ENCODE measurements at places on chromosomes 2 and 18.

- DNase-seq, result no peak
These were observed 116.2 kb downstream of the RIF1 start for GRCh38 chr2:151525821-151526373.

GRCh38 chr18:78151234-78151633 is 828.4 kb upstream of the SALL3 start:
- DNase-seq, result no peak

DNA sequence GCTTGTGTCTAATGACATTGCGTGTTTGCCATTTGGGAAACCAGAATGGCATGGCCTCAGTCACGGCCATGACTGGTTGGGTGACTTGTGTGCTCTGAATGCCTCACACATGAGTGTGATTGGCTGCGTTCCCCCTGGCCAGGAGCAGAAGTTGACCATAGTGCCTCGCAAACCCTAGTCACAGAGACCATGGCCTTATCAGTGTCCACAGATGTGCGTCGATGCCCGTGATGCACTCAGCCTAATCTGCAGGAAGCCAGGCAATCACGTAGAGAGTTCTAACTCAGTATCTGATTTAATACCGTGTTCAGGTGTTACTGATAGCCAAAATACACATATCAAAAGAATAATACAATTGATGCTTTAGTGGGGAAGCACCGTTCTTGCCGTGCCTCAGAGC is 64.0 kb downstream of the BOLA3 start:
- no peak for DNase-seq

DNA sequence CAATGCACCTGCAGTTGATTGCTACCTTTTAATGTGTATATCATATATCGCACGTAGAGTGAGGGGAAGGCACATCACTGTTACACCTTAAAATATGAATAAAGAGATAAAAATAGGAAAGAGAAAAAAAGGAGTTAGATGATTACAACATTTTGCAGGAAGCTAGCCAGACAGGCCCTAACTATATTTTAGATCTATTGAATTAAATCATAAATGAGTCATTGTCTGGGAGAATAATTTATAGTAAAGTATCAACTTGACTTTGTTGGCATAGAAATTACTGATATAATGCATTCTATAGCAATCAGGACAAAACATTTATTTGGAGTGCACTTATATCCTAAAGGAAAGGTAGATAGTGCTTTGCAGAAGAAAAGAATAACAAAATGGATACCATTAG is 384.9 kb upstream of the NXPH2 start:
- no peak for DNase-seq

DNA sequence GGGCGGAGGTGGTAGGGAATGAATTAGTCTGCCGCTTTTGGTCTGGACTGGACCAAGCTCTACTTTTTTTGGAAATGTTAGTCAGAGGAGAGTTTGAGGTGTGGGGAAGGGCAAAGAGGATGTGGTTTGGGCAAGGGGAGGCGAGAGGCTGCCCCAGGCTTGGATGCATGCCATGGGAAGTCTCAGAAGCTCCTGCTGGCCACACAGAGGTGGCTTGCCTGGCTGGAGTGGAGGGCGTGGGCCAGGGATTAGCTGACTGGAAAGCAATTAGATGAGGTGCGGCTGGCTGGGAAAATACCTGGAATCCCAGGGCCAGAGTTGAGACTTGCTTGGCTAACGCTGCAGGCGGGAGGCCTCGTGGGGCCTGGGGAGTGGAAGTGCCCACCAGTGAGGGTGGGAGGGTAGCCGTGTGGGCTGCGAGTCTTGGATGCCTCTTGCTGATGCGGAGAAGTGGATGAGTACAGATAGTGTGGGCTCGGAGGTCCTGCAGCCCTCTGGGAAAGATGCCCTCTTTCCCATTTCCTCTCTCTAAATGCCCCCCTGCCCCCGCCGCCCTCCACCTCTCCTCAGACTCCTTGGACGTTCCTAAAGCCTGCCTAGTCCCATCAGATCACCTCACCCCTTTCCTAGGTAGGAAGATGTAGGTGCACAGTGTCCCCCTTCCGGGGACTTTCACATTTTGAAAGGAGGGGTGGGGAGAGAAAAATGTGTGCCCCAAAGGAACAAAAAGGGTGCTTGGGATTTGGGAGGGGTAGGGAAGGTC is 117.6 kb downstream of the SMAD7 start:
- DNase-seq, result peak; percentile 97

GRCh38 chr2:181523756-181524155 is 66.6 kb downstream of the ITGA4 start:
- no peak for DNase-seq

GRCh38 chr2:148932536-148932935 is 57.5 kb downstream of the KIF5C start:
- no peak for DNase-seq

GRCh38 chr2:23301136-23301535 is 83.8 kb upstream of the KLHL29 start:
- no peak for DNase-seq

- DNase-seq, result no peak
These were observed 181.3 kb downstream of the SEPTIN10 start for GRCh38 chr2:109432421-109432820.

DNA sequence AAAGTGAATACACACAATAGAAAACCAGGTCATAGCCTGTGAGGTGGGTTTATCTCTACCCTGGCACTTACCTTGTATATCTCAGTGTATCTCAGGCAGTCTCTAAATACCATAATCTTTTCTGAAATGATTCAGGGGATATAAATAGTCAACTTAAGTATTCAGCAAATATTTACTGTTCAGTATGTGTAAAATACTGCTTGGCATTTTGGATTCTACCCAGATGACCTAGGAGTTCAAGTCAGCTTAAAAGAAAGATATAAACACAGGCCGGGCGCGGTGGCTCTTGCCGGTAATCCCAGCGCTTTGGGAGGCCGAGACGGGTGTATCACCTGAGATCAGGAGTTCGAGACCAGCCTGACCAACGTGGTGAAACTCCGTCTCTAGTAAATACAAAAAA is 23.8 kb downstream of the GRHL1 start:
- DNase-seq, result no peak

DNA sequence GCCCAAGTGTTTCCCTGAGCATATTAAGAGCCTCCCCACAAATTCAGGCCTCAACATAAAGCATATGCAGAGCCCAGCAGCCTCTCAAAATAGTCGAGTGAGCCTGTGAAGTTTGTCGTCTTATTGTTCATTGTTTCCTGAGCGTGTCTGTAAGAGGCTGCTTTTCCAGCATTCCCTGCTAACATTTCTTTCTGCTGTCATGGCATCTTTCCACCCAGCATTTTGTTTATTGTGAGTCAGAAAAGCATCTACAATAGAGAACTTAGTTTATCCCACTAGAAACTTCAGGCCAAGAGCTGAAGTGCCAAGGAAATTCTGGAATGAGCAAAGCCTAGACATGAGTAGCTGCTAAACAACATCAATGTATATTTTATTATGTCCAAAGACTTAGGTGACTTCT is 46.3 kb upstream of the STAM2 start:
- DNase-seq, result no peak

- DNase-seq, result no peak
These were observed 87.9 kb downstream of the BCL2L11 start for GRCh38 chr2:111208639-111209038.

DNA sequence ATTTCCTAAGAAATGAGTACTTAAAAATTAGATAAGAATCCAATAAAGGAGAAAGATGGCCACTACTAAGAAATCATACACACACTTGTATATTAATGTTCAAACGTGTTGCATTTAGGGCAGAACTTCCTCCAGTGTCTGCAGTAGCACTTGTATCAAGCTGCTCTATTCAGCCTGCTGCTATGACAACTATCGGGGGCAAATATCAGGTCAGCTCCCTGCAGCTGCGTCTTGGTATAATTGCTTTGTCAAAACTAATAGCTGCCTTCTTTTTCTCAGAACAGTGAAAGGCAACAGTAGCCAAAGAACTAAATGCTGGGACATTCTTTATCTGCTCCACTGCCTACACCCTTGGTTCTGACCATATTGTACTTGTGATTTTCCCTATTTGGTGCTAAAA is 300.7 kb downstream of the NOL4 start:
- no peak for DNase-seq

DNA sequence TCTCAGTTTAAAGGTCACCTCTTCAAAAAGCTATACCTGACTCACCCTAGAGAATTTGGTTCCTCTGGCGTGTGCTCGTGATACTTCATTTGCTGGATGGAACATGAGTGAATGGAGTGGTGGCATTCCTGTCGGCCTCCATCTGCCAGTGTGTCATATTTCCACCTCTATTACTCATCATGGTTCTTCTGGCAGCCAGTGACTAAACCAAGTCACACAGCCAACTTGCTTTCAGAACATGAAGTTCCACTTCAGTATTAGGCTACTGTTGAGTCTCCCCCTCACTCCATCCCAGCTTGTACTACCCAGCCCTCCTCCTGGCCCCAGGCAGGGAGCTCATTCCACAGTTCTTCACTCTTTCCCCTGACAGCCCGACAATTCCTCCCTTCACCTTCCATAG is 169.8 kb downstream of the MREG start:
- DNase-seq, result peak; percentile 85

DNA sequence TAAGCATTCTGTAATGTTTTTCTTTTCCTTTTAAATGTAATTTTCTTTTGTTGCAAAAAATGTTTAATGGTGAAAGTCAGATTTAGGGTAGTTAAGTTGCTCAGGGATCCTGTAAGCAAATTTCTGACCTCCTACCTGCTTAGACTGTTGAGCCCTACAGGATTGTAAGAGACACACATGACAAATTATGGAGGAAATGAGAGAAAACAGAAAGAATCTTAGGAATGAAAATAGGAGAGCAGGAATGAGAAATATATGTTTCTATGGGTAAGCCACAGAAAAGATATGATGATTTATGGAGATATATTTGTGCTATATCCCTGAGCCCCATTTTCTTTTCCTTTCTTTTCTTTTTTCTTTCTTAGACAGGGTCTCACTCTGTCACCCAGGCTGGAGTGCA is 28.3 kb downstream of the CYBRD1 start:
- DNase-seq, result no peak

DNA sequence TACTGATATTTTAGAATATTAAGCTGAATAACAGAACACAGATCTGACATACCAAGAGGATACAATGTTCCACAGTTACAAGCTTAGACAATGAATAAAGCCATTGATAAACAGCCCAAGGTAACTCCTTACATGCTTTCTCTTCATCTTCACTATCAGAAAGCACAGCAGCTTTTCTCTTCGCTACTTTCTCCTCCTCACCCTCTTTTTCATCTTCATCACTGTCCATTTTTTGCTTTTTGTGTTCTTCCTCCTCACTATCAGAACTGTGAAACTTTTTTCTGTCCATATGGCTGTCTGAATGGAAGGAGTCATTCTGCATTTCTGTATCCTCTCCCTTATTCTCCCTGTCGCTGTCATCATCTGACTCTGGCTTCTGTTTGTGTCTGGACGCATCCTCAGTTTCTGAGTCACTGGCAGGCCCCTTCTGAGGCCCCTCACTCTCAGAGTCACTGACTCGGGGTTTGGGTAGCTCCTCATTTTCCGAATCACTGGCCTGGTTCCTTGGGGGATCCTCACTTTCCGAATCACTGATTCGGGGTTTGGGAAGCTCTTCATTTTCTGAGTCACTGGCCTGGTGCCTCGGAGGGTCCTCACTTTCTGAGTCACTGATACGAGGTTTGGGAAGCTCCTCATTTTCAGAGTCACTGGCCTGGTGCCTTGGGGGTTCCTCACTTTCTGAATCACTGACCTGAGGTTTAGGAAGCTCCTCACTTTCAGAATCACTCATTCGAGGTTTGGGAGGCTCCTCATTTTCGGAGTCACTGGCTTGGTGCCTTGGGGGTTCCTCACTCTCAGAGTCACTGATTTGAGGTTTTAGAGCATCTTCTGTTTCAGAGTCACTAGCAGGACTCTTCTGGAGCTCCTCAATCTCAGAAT is 21.5 kb downstream of the IWS1 start:
- DNase-seq, result no peak

GRCh38 chr2:86037141-86037794 is 68.4 kb downstream of the POLR1A start:
- peak; percentile 67 for DNase-seq

GRCh38 chr2:42239811-42240210 is 70.7 kb downstream of the EML4 start:
- no peak for DNase-seq

DNA sequence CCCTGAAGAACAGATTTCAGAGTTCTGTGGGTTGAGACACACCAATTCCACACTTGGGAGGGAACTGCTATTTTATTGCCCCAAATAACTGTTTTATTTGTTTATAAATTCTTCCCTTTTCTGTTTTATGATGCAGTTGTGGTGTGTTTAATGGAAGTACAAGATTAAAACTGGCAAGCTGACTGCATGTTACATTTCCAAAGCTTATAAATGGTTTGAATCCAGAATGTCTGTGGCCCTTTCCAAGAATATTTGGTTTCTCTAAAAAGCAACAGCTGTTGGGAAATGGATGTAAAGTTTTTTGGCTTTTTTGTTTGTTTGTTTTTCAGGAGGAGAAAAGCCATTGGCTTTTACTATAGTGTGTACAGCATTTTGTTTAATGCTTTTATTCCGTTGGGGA is 234.5 kb downstream of the MTX2 start:
- no peak for DNase-seq

GRCh38 chr2:241298673-241299072 is 16.8 kb downstream of the HDLBP start:
- DNase-seq, result no peak

DNA sequence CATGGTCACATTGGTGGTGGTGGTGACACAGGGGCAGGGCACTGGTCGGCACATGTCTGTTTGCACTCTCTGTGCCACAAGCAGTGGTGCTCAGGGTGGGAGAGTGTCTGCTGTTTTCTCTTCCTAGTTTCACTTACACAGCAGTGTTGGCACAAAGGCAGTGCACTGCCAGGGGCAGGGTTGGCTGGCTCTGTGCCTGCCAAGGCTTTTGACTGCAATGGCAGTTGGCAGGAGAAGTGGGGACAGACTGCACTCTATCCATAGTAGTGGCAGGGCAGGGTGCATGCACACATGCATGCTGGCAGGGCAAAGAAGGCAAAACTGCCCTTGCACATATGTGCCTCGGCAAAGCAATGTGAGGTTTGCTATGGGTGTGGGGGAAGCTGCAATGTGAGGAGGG is 635.9 kb downstream of the SUCLG1 start:
- no peak for DNase-seq

GRCh38 chr2:206890926-206891325 is 48.4 kb upstream of the CPO start:
- no peak for DNase-seq

DNA sequence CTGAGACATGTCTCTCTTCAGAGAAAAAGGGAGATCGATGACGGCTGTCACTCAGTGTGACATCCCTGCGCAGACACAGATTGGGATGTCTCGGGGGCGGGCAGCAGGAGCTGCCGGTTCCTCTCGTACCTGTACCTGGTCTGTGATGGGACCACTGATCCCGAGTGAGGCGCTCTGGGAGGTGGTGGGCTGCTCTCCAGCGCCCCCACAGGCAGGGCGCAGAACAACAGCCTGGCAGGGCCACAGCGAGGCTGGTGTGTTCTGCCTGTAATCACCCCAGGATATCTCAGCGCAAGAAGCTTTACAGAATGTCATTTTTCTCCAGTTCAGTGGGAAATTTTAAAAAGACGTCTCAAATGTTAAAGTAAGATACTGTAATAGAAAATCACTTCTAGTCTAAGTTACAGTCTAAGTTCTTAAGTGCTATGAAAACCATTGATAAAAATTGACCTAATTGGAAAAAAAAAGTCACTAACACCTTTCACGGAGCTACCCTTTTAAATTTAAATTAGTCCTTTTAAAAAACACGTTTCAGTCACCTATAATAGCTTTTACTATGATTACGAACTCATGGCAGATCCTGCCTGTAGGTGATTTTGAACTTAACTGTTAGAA is 189.8 kb downstream of the SNTG2 start:
- peak; percentile 64 for DNase-seq

GRCh38 chr2:74602586-74603281 is 45.4 kb downstream of the M1AP start:
- peak; percentile 38 for DNase-seq

Measured in Daoy (cell line).